ENCODE measurements at places on chromosomes 1 and 21. TPM values are rescaled to one million over a fixed set of nuclear protein-coding genes. Genes with fewer than 3 reads are reported as not detected.

DPT gene
- not detected for total RNA-seq

SERPINC1 gene
- not detected for total RNA-seq

NHLH1 gene
- 0.22 TPM for total RNA-seq

PTTG1IP gene
- 61.8 TPM for total RNA-seq

CFAP107 gene
- total RNA-seq = not detected

OVAAL gene
- not detected for total RNA-seq

SYCP1 gene
- total RNA-seq = not detected

DNA sequence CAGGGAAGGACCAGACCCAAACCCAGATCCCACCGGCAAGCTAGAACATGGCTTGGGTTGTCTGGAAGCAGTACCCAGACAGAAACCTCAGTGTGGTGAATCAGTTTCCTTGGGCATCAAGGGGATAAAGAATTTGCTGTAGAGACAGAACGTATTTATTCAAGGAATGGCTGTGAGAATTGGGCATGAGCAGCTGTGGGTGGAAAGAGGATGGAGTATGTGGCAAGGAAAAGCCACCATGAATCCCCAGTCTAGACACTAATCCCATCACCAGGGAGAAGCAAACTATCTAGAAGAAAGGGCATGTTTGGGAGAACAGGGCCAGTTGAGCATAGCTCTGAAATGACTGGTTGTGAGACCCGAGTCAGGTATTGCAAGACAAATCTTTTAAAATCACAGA is 109.2 kb downstream of the TOMM20 start:
- peak overlapping the region; percentile 68 for H3K27ac ChIP-seq
- no peak for DNase-seq
- H3K4me1 ChIP-seq = peaks cover 65% of the 10 kb centered on the region
- peaks cover 9% of the 10 kb centered on the region for H3K36me3 ChIP-seq
- no peaks in the 10 kb centered on the region for H3K27me3 ChIP-seq
- H3K4me3 ChIP-seq = no peak overlapping the region

- H3K4me1 ChIP-seq = peaks cover 8% of the 10 kb centered on the region
- H3K27me3 ChIP-seq = no peaks in the 10 kb centered on the region
- no peak overlapping the region for H3K4me3 ChIP-seq
- DNase-seq = no peak
Measured at GRCh38 chr1:87508247-87508787, 179.6 kb downstream of the LMO4 start.

DNA sequence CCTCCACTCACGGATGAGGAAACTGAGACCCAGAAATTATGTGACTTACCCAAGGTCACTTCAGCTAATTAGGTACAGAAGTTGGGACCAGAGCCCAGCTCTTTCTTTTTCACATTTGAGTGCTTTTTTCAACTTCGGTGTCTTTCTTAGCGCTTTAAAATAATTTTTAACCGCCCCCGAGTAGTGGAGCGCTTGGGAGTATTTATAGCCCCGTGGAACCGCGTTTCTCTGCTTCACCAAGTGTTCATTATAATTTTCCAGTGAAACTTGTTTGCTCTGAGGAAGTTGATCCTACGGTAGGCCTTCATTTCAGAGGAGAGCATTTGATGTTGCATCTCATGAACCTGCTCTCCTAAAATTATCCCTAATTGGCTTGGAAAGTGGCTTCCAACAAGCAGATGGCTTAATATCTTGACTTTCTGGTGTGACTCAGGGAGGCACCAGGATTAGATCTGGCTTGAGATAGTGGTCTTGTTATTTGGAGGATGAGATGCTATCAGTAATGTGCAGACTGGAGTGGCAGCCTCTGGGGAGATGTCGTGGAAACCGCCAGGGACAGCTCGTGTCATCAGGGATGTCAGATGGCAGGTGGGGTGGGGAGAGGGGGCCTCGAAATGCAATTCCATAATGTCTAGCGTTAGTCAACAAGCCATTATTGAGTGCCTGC is 321.3 kb downstream of the CAMTA1 start:
- H3K4me1 ChIP-seq = no peaks in the 10 kb centered on the region
- DNase-seq = no peak
- no peaks in the 10 kb centered on the region for H3K36me3 ChIP-seq
- H3K4me3 ChIP-seq = no peak overlapping the region
- peaks cover 2% of the 10 kb centered on the region for H3K27me3 ChIP-seq

- no peaks in the 10 kb centered on the region for H3K36me3 ChIP-seq
- no peak overlapping the region for H3K27ac ChIP-seq
- H3K27me3 ChIP-seq = no peaks in the 10 kb centered on the region
- no peak overlapping the region for H3K4me3 ChIP-seq
Measured at GRCh38 chr1:80566867-80567266, 1233.9 kb upstream of the ADGRL2 start.

- H3K27ac ChIP-seq = no peak overlapping the region
- DNase-seq = no peak
- H3K4me3 ChIP-seq = no peak overlapping the region
- no peaks in the 10 kb centered on the region for H3K36me3 ChIP-seq
- H3K27me3 ChIP-seq = no peaks in the 10 kb centered on the region
Measured at GRCh38 chr1:70075761-70076160, 129.6 kb downstream of the LRRC40 start.

DNA sequence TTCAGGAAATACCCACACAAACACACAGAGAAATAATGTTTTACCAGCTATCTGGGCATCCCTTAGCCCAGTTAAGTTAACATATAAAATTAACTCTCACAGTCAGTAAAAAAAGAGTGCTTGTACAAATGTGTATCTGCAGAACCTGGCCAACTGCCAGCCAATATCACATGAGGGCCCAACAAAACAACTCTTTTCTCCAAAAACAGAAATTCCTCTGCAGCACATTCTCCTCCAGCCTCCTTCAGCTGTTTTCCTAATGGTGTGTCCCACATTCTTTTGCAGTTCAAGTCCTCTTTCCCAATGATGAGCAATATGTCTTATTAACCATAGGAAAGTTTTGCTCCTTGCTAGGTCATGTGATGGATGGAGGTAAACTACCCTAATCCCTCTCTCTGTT is 75.5 kb downstream of the LRRC7 start:
- H3K4me3 ChIP-seq = no peak overlapping the region
- H3K27me3 ChIP-seq = no peaks in the 10 kb centered on the region
- no peaks in the 10 kb centered on the region for H3K4me1 ChIP-seq
- no peaks in the 10 kb centered on the region for H3K36me3 ChIP-seq
- DNase-seq = no peak

DNA sequence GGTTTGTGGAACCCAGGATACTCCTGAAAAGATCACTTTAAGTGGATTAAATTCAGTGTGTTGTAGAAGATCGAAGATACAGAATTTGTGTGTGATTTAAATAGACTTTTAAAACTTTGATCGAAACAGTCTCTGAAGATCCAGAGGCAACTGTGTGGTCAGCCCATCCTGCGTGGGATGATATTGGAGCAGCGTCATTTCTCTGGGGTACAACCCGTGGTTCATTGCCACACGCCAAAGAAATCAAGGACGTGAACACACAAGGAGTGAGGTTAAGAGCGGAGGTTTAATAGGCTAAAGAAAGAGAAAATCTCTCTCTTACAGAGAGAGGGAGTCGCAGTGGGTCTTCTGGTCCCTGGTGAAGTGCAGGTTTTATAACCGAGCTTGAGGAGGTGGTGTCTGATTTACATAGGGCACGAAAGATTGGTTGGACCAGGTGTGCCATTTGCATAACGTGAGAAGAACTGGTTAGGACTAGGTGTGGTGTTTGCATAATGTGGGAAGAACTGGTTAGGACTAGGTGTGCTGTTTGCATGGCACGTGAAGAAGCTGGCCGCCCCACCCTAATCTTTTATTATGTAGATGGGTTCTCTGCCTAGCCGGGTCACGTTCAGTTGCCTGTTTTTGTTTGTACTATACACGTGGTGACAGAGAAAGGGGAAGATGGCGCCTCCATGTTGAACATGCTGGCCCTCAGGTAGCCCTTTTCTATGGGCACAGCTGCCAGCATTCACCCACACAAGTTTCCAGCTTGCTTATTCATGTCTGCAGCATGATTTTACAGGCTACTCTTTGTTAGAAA is 82.3 kb downstream of the ADSS2 start:
- no peak for DNase-seq
- H3K27me3 ChIP-seq = no peaks in the 10 kb centered on the region
- H3K27ac ChIP-seq = no peak overlapping the region
- H3K4me3 ChIP-seq = no peak overlapping the region

DNA sequence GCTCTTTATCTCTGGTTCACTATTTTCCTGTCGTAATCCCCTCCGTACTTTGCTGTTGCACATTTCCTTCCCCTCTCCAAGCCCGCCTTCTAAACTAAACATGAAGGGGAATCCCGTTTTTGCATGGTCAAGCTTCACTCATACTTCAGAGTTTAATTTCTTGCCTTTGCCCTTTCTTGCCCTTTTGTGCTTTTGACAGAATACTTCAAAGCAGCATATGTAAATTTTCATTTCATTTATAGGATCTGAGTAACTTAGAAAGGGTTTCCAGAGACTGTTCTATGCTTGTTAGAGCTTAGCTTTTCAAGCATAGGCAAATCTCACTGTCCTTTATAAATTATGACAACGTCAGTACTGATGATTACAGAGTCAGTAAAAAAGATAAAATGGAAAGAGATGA is 27.7 kb downstream of the SPATA45 start:
- H3K27me3 ChIP-seq = no peaks in the 10 kb centered on the region
- peaks cover 5% of the 10 kb centered on the region for H3K4me1 ChIP-seq
- no peak overlapping the region for H3K4me3 ChIP-seq
- no peak for DNase-seq
- H3K27ac ChIP-seq = no peak overlapping the region

DNA sequence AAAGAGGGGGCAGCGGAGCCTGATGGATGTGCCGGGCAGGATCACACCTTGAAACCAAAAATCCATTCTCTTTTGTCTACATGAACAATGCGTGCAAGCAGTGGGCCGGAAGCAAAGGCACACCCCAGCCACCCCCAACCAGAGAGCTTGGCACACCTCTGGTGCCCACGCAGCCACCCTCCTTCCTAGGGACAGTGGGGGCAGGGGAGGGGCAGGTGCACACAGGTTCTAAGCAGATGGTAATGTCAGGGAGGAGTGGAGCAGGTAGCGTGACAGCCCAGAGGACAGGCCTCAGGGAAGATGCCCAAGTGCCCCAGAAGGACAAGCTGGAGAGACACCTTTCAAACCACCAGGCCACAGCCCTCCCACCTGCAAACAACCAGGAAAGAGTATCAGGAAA is 36.5 kb downstream of the SYF2 start:
- H3K4me3 ChIP-seq = no peak overlapping the region
- DNase-seq = no peak
- H3K36me3 ChIP-seq = no peaks in the 10 kb centered on the region
- H3K27ac ChIP-seq = no peak overlapping the region

DNA sequence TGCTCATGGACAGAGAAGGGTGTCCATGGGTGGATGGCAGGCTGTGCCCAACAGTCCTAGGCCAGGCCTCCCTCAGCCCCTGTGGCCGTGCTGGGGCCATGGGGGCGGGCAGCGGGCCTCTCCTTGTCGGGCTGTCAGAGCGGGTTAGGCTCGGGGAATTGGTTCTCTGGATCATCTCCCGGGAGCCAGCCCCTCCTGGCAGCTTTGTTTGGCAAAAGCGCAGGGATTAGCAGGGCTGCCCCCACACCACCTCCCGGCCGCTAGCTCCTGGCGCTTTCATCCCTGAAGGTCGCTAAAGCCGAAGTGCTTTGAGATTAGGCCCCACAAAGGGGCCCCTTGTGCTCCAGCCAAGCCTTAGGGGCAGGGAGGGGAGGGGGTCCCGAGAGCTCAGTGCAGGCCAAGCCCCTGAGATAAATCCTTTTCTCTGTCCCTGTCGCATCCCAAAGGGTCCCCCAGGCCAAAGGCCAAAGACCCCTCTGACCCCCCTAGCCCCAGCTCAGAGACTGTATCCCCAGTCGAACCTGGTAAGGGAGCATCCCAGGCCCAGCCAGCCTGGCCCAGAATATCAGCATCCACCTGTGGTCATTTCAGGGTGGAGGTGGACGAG is 9.8 kb upstream of the DMBX1 start:
- no peak overlapping the region for H3K4me3 ChIP-seq
- peaks cover 29% of the 10 kb centered on the region for H3K27me3 ChIP-seq
- H3K27ac ChIP-seq = no peak overlapping the region
- H3K4me1 ChIP-seq = no peaks in the 10 kb centered on the region

DNA sequence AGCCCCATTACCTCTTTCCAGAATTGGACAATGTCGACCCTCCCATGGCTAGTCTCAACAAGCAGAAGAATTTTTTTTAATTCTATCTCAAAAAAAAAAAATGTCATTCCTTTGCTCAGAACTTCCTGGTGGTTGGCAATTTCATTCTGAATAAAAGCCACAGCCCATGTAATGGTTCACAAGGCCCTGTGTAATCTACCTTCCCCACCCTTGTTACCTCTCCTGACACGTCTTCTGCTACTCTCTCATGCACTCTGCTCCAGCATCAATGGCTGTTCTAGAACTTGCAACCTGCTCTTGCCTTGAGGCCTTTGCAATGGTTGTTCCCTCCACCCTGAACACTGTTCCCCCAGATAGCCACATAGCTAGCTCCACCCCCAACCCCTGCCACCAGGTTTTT is 25.4 kb downstream of the NUAK2 start:
- no peaks in the 10 kb centered on the region for H3K27me3 ChIP-seq
- no peak overlapping the region for H3K4me3 ChIP-seq
- H3K36me3 ChIP-seq = no peaks in the 10 kb centered on the region
- H3K4me1 ChIP-seq = peaks cover 58% of the 10 kb centered on the region
- no peak for DNase-seq
- H3K27ac ChIP-seq = no peak overlapping the region

GRCh38 chr1:222987674-222988076 is 155.4 kb downstream of the TLR5 start:
- H3K27me3 ChIP-seq = no peaks in the 10 kb centered on the region
- no peak overlapping the region for H3K27ac ChIP-seq
- no peak for DNase-seq
- peaks cover 5% of the 10 kb centered on the region for H3K4me1 ChIP-seq

- no peaks in the 10 kb centered on the region for H3K4me1 ChIP-seq
- H3K27ac ChIP-seq = no peak overlapping the region
- peaks cover 40% of the 10 kb centered on the region for H3K36me3 ChIP-seq
- no peaks in the 10 kb centered on the region for H3K27me3 ChIP-seq
- no peak overlapping the region for H3K4me3 ChIP-seq
- no peak for DNase-seq
Measured at GRCh38 chr1:223802602-223803001, 43.1 kb downstream of the TP53BP2 start.

- no peak for DNase-seq
- H3K27me3 ChIP-seq = peaks cover 48% of the 10 kb centered on the region
- H3K4me3 ChIP-seq = peak within 1 kb of the TSS; percentile 24
- no peak within 1 kb of the TSS for H3K27ac ChIP-seq
- H3K36me3 ChIP-seq = no peaks in the 10 kb centered on the region
Measured at GRCh38 chr1:15153184-15153841, at the start of gene TMEM51. Gene TMEM51 (plus strand): TSS chr1:15153747. CDS start chr1:15215088, 61,341 bp downstream.

GRCh38 chr1:179935909-179936496 is 18.6 kb upstream of the CEP350 start:
- H3K4me3 ChIP-seq = no peak overlapping the region
- peaks cover 3% of the 10 kb centered on the region for H3K27me3 ChIP-seq
- no peaks in the 10 kb centered on the region for H3K36me3 ChIP-seq
- no peak overlapping the region for H3K27ac ChIP-seq
- H3K4me1 ChIP-seq = no peaks in the 10 kb centered on the region

- no peaks in the 10 kb centered on the region for H3K36me3 ChIP-seq
- peak overlapping the region; percentile 62 for H3K4me3 ChIP-seq
- peak overlapping the region; percentile 13 for H3K27ac ChIP-seq
- H3K27me3 ChIP-seq = no peaks in the 10 kb centered on the region
Measured at GRCh38 chr1:9004031-9004699, 22.1 kb downstream of the SLC2A7 start.

GRCh38 chr1:153803470-153804056 is 28.4 kb downstream of the SLC27A3 start:
- H3K36me3 ChIP-seq = peaks cover 5% of the 10 kb centered on the region
- no peaks in the 10 kb centered on the region for H3K27me3 ChIP-seq
- H3K27ac ChIP-seq = peak overlapping the region; percentile 50
- no peak for DNase-seq
- no peak overlapping the region for H3K4me3 ChIP-seq
